ENCODE measurements at places on chromosomes 16 and 17.

- no peak for DNase-seq
Measured at GRCh38 chr16:89607937-89608740, 5.3 kb upstream of the DPEP1 start.

DNA sequence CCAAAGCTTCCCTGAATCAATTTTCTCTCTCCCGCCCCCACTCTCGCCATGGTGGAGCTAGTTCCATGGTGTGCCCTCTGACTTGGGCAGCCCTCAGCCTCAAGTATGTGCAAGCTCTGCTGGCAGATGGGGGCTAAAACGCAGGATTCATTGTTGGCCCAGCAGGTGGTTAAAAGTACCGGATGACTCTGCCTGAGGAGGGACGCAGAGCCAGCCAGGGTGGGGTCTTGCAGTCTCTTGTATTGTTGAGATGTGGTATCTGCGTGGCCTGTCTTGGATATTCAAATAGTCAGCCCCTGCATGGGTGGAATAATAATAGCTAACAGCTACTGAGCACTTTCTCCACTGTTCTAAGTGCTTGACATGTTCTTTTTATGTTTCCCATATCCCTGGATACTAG, 36.7 kb upstream of the CPNE2 start:
- DNase-seq: no peak

GRCh38 chr17:73769479-73769878, 125.2 kb upstream of the SDK2 start:
- DNase-seq: no peak

DNA sequence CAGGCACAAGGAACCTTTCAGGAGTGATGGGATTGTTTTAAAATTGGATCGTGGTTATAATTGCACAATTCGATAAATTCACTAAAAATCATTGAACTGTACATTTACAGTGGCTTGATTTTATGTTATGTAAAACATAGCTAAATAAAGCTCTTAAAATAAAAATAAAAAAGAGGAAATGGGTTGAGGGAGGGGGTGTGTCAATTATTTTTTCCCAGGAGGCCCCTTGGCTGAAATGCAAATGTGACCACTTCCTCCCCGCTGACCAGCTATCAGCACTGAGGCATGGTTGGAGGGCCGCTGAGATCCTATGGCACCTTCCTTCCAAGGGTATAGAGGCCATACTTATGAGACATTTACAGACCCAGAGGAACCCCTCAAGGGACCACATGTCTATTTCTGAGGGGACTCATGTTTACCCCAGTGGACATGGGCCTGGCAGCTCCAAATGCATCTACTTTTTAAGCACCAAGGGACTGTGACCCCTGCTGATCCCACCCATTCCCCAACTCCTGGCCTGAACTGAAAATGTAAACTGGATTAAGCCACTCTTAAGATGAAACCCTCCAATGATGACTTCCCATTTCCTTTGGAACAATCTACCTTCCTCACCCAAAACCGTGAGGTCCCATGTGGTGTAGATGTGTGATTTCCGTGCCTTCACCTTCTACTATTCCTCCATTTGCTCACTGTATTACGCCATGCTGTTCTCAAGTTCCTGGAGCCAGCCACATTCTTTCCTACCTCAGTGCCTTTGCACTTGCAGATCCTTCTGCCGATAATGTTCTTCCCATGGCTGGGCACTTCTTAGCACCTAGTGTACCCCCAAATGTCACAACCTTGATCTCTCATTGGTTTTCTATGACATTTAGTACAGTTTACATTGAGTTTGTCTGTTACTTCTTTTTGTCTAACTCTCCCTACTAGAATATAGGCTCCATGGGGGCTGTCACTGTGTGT, 2.8 kb upstream of the IL21R start:
- DNase-seq: no peak

DNA sequence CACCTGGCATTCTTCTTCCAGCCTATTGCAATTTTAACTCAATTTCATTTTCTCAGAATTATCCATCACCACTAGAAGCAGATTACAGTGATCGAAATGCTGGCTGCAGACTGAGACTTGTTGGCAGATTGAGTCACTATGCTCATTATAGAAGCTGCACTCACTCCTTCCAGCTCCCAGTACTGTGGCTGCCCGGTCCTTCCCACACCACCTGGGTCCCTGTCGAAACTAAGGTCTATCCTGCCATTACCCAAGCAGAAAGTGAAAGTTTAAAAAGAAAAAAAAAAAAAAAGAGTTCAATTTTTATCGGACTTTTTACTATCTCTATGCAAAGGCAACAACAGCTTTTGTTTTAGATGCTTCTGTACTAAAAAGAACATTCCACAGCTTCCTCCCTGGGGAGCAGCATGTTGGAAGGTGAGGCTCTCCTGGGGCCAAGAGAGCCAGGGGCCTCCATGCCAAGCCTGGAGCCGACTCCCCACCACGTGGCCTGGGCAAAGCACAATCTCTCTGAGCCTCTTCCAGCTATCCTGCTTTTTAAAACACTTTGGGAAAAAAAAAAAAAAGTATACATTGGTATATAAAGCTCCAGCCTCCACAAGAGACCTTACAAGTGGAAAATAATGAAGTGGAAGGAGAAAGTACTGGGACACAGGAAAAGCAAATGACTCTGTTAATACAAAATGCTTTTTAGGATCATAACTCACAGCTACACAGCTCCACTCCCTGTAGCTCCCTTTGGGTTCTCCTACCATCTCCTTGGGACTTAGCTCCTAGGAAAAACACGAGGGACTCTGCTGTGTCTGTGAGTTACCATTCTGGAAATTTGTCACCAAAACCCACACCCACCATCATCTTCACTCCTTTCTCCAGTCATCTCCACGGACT, 77.8 kb downstream of the USP31 start:
- no peak for DNase-seq

- no peak for DNase-seq
Measured at GRCh38 chr17:18361837-18362697, 1.3 kb downstream of the SHMT1 start.

DNA sequence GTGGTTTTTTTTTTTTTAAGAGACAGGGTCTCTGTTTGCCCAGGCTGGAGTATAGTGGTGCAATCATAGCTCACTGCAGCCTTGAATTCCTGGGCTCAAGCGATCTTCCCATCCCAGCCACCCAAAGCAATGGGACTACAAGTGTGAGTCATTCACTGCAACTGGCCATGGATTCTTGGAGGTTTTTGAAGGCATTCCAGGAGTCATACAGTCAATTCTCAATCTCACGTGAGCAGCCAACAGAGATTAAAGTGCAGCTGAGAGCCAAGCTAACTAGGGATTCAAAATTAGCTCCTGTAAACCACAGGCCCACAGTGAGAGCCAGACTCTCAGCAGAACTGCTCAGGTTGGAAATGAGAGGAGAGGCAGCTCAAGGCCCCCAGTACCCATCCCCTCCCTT, 30.2 kb downstream of the XPO6 start:
- DNase-seq: no peak

- DNase-seq: no peak
Measured at GRCh38 chr17:16917671-16918394, 54.1 kb downstream of the TNFRSF13B start.
